Panc1 (cell line): ENCODE measurements at places on chromosomes 7 and 10.

DNA sequence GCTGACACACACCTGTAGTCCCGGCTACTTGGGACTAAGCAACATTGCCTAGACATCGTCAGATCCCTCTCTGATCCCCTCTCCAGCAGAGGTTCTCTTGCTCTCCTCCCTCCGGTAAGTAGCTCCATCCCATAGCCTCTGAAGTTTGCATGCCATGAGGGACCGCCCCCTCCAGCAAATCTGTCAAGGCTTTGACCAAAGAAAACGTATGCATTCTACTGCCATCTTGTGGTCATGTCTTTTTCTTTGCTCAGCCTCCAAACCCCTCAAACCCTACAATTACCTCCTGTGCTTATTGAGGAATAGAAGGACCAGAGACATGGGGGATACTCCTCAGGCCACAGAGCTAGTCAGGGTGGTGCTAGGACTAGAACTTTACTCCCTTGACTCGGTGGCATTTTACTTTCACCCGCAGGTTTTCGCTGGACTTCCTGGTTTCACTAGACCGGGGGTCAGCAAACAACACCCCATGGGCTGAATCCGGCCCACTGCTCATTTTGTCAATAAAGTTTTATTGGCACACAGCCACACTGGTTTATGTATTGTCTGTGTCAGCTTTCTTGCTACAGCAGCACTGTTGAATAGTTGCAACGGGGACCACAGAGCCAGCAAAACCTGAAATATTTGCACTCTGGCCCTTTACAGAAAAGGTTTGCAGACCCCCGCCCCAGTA is 202.6 kb upstream of the FOXK1 start:
- peak; percentile 18 for DNase-seq

GRCh38 chr7:14507617-14508016 is 394.9 kb downstream of the DGKB start:
- no peak for DNase-seq

DNA sequence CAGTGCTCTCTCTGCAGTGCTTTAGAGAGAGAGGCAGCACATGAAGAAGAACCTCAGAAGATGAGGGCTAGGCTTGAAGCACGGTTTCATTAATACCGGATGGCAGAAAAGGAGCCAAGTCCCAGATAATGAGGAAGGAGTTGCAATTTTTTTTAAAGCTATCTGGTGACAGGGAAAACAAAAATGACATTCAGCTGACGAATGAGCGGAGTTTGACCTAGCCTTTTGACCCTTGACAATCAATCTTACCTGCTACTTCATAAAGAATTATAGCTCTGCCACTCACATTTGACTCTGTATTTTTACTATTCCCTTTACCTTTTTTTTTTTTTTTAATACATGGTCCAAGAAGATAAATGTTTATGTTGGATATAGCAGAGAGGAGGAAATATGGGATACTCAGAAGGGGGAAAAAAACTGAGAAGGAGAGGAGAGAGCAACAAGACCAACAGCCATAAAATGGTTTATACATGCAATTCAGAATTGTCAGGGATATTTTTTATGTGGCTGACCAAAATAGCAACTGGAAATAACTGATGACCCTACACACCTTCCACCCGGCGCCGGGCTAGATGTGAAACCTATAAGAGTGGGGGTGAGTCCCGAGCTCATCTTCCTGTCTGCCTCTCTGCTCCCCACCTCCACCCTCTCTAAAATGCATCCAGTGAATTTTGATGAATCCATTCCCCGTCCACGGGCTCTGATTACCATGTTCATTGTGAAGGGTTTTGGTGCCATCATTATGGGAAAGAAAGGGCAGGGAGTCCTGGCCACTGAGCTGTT is 274.4 kb upstream of the YAE1 start:
- no peak for DNase-seq

DNA sequence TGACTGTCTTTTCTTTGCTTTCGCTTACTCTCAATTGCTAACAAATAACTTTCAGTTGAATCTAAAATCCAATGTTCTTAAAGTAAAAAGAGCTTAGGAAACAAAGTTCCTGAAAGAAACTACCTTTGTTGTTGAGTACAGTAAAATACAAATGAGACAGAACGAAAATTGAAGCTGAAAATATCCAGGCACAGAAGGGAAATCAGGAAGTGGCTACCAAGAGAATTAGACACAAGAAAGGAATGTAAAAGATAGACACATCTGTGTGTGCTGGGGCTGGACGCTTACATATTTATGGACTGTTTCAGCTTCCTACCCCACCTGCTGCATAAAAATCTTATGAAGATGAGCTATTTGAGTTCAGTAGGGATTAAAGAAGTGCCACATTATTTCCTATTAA is 161.7 kb upstream of the PLXDC2 start:
- DNase-seq, result no peak

GRCh38 chr10:58943256-58943890 is 233.1 kb upstream of the PHYHIPL start:
- DNase-seq, result no peak

- no peak for DNase-seq
Observed at GRCh38 chr7:84746353-84746752, 440.5 kb downstream of the SEMA3D start.

DNA sequence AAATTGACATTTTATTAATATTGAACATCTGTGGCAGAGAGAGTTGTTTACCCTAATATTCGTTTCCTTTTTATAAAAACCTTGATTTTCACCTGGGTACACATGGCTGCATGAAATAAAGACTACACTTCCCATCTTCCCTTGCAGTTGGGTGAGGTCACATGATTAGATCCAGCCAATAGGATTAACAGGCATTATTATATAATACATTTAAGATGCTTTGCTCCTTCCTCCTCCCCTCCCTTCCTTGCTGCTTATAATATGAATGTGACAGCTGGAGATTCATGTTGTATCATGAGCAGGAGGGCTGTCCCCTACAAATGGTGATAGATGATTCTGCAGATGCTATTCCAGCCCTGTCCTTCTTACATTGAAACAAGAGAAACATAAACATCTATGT is 146.6 kb downstream of the SH2D4B start:
- no peak for DNase-seq

GRCh38 chr10:125593644-125594043 is 89.3 kb downstream of the TEX36 start:
- no peak for DNase-seq

DNA sequence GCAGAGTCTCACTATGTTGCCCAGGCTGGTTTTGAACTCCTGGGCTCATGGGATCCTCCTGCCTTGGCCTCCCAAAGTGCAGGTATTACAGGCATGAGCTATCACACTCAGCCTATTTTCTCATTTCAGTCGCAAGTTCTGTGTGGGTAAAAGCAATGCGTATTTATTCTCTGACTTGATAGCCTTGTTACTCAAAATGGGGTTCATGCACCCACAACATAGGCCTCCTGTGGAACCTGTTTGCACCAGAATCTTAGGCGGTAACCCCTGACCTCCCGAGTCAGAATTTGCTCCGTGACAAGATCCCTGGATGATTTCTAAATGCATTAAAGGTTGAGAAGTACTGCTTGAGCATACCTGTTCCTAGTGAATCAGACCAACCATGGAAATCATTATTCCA is 7.3 kb downstream of the IL2RA start:
- no peak for DNase-seq

DNA sequence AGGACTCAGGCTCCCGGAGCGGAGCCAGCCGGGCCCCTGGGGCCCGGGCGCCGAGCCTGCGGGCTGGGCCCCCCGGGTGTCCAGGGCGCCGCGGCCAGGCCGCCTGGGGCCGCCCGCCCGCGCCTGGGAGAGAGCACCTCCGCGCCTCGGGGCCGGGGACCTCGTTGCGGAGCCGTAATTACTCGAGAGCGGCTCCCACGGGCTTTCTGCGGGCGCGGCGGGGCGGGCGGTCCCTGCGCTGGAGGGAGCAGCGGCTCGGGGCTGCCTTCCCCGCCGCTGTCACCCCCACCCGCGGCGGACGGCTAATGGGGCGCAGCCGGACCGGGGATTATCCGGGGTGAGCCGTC is 1.5 kb downstream of the GNB2 start:
- no peak for DNase-seq

DNA sequence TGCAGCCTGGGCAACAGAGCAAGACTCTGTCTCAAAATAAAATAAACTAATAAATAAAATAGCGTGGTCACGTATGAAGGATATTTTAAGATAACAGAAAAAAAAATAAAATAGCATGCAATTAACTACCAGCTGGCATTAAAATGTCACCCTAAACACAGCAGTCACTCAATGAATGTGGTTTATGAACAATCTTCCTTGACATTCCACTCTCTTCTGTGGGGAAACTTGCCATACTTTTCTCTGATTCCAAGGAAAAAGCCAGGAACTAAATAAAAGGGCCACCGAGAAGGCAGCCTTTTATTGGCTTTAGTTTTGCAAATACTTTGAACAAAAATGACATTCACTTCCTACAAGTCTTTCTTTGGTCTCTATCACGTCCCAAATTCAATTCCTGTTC is 266.6 kb downstream of the PARD3 start:
- no peak for DNase-seq

DNA sequence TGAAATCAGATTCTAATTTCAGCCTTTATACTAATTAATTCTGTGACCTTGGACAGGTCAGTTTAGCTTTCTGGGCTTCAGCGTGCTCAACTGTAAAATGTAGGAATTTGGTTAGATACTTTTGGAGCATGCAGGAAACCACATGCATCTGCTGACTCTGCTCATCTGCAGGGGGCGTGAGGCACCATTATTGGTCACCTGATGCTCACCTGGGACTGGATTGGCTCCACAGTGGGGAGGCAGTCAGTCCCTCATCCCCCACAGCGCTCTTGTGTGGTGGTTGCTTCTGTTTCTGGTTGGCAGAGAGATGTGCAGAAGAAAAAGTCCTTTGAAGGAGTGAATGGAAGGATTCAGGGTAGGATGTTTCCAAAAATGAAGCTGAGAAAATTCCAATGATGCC is 150.9 kb upstream of the MTPN start:
- no peak for DNase-seq

DNA sequence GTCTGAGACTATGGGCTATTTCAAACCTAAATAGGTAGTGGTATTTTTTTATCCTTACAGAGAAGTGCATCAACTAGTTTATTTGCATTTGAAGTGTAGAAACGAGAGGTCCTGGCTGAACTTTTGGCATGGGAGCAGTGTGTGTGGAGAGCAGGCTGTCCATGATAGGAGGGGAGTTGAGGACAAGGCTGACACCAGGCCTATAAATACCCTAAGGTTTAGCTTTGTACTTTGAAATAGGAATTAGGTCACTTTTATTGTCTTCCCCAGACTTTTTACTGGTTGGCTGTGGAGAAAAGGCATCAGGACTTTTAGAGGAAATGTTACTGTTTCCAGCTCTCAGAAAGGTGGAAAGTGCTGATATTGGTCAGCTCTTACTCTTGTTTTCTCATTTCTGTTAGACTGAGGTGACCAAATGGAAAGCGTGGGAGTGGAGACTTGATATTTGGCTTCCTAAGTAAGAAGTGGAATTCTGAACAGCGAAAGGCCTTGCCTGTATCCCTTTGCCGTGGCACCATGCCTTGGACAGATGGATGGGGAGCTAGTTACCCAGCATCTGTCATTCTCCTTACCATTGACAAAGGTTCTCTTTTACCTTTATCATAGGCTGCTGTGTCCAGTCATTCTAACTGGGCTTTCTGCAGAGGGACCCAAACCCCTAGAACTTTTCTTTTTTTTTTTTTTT is 46.0 kb downstream of the GBF1 start:
- no peak for DNase-seq

GRCh38 chr10:18528292-18528691 is 123.1 kb downstream of the NSUN6 start:
- DNase-seq, result no peak

GRCh38 chr10:6699336-6699735 is 119.3 kb upstream of the PRKCQ start:
- no peak for DNase-seq

DNA sequence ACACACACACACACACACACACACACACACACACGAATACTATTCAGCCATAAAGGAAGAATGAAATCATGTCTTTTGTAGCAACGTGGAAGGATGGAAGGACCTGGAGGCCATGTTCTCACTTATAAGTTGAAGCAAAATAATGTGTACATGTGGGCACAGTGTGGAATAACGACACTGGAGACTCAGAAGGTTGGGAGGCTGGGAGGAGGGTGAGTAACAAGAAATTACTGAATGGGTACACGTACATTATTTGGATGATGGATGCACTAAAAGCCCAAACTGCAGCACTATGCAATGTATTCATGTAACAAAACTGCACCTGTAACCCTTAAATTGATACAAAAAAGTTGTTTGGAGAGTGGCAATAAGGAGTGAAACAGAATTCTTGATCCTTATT is 32.1 kb downstream of the KMT2C start:
- no peak for DNase-seq

GRCh38 chr7:117001283-117001682 is 48.0 kb downstream of the ST7 start:
- DNase-seq, result no peak

GRCh38 chr10:116113721-116114501 is 159.1 kb downstream of the GFRA1 start:
- DNase-seq, result no peak

GRCh38 chr7:16465469-16466361 is at the start of gene SOSTDC1:
Gene SOSTDC1 (minus strand): TSS chr7:16465738. CDS start chr7:16465668, 70 bp downstream.
- DNase-seq, result no peak

DNA sequence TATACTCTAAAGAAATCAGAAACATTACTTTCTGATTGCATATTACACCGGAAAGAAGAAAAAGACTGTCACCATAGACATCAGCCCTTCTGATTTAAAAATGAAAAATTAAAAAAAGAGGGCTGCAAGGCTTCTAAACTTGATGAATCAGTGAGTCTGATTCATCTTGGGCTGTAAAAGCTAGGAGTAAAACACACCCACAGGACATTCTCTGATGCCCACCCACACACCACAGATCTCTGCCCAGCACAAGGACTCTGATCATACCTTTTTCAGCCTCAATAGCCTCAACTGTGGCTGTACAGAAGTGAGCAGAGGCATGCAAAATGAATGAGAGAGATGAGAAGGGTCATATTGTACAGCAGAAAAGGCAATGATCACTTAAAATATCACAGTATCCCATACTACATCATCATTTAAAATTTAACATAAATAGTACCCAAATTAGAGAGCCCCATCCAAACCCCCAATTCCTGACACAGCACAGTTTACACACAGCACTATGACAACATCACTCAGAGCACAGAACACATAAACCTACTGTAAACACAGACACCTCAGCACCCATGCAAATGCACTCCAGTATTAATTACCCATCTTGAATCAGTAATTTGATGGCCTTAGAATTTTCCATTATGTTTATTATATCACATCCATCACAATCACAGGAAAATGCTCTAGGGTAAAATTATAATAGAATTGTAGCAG is 6.4 kb upstream of the MSS51 start:
- no peak for DNase-seq

- DNase-seq, result no peak
Observed at GRCh38 chr7:158422887-158423560, 164.6 kb downstream of the PTPRN2 start.

- DNase-seq, result no peak
Observed at GRCh38 chr10:4066581-4067390, 281.8 kb upstream of the KLF6 start.

DNA sequence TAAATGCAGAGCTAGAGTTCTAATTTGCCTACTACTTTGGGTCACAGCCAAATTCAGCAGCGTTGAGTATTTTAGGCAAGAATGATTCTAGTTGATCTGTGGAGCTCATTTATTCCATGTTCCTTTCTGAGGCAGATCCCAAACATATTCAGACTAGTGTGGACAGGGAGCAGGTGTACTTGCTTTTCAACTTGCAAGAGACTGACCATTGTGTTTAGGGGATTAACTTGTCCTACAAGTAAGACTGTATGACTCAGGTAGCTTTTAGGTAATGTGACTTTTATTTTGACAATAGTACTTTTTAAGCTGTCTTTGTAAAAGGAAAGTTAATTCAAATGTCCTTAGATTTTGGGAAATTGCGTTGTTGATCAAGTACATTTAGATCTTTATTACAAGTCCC is 285.5 kb downstream of the TWIST1 start:
- DNase-seq, result no peak

- DNase-seq, result no peak
Observed at GRCh38 chr7:80335511-80336231, 176.2 kb downstream of the GNAT3 start.
